ENCODE measurements at places on chromosomes 16 and 17. TPM values are rescaled to one million over a fixed set of nuclear protein-coding genes. Genes with fewer than 3 reads are reported as not detected.

DNA sequence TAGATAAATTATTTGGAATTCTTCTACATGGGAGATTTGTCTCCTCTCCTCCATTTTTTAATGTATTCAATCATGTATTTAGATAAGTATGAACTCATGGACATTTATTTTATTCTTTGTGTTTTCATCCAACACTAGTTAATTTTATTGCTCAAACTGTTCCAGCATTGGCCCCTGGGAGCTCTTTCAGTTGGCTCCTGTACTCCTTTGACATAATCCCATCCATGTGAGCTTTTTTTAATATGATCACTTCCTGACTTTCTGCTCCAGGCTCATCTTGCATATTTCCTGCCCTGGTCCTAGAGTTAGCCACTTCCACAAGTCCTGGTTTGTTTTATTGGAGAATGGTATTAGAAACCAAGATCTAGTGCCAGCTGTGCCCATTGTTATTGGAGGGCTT lies 419.0 kb upstream of the CDH11 start:
- no peaks in the 10 kb centered on the region for H3K27me3 ChIP-seq
- H3K27ac ChIP-seq: no peak overlapping the region
- H3K4me1 ChIP-seq: peaks cover 4% of the 10 kb centered on the region
- DNase-seq: no peak
- no peak overlapping the region for H3K4me3 ChIP-seq

- no peak for DNase-seq
- H3K27ac ChIP-seq: no peak overlapping the region
- H3K4me1 ChIP-seq: peaks cover 26% of the 10 kb centered on the region
Measured at GRCh38 chr17:13572581-13572980, 29.1 kb downstream of the HS3ST3A1 start.

GRCh38 chr17:33115366-33115765 lies 123.7 kb downstream of the SPACA3 start:
- no peaks in the 10 kb centered on the region for H3K27me3 ChIP-seq
- H3K36me3 ChIP-seq: no peaks in the 10 kb centered on the region
- no peaks in the 10 kb centered on the region for H3K4me1 ChIP-seq
- no peak for DNase-seq
- H3K27ac ChIP-seq: no peak overlapping the region

DNA sequence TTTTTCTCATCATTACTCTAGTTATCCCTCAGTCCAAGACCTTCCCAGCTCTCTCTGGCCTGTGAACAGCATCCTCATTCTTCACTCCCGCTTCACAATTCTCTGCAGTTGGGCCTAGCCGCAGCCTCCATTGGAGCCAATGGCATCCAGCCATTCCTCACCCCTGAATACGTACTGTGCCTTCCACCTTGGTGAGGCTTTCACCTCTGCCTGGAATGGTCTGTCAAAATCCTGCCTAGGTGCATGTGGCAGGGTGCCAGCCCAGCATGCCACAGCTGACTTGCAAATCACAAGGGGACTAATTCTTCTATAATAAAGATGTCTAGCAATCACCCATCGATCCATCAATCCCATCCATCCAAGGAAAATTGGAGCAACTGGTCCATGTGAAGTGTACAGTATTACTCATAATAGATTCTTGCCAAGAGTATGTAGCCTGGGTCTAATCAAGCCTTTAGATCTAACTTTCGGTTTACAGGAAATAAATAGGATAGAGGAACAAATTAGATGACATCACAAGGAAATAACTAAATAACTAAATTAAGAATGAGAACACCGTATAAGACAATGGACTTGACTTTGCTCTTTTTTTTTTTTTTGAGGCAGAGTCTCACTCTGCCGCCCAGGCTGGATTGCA lies 5.1 kb upstream of the CX3CL1 start:
- H3K27ac ChIP-seq: no peak overlapping the region
- no peaks in the 10 kb centered on the region for H3K36me3 ChIP-seq
- H3K27me3 ChIP-seq: peaks cover 34% of the 10 kb centered on the region
- DNase-seq: no peak
- peaks cover 2% of the 10 kb centered on the region for H3K4me1 ChIP-seq
- H3K4me3 ChIP-seq: no peak overlapping the region

The SBK1 gene
- total RNA-seq: 5.0 TPM

GRCh38 chr17:35866341-35866950 lies 2.2 kb downstream of the HEATR9 start:
- no peak for DNase-seq
- H3K4me3 ChIP-seq: no peak overlapping the region
- H3K36me3 ChIP-seq: peaks cover 1% of the 10 kb centered on the region
- H3K27ac ChIP-seq: peak overlapping the region; percentile 63
- H3K27me3 ChIP-seq: no peaks in the 10 kb centered on the region
- H3K4me1 ChIP-seq: peaks cover 10% of the 10 kb centered on the region

The ZSCAN10 gene
- not detected for total RNA-seq

DNA sequence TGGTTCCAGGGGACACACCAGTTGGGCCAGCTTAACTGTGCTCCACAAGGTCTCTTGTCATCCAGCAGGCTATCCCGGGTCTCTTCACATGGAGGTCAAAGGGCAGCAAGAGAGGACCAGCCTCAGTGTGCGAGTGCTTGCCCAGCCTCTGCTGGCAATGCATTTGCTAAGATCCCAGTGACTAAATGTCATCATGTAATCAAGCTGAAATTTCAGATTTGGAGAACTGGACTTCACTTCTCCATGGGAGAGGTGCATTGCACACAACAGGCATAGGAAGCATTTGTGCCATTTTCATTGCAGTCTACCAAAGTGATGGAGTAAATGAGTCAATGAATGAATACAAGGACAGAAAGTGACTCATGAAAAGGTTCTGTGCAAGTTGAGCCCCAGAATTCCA lies 51.2 kb upstream of the KDM8 start:
- no peaks in the 10 kb centered on the region for H3K36me3 ChIP-seq
- peaks cover 2% of the 10 kb centered on the region for H3K4me1 ChIP-seq
- no peak overlapping the region for H3K4me3 ChIP-seq
- peaks cover 13% of the 10 kb centered on the region for H3K27me3 ChIP-seq

DNA sequence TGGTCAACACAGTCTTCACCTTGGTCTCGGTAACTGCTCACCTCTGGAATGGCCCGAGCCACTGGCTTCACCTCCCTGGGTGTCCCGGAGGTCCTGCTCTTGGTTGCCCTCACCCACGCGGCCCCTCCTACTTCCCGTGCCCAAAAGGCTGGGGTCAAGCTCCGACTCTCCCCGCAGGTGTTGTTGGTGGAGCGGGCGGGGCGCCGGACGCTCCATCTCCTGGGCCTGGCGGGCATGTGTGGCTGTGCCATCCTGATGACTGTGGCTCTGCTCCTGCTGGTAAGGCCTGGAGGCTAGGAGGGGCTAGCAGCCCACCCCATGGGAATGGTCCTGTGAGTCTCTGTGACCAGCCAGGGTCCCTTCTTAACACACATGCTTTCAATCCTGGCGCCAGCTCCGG lies 3.4 kb downstream of the SLC2A4 start:
- no peak for DNase-seq
- no peak overlapping the region for H3K4me3 ChIP-seq
- peaks cover 38% of the 10 kb centered on the region for H3K27me3 ChIP-seq
- H3K4me1 ChIP-seq: peaks cover 21% of the 10 kb centered on the region

The ANKRD13B gene
- 36.1 TPM for total RNA-seq

DNA sequence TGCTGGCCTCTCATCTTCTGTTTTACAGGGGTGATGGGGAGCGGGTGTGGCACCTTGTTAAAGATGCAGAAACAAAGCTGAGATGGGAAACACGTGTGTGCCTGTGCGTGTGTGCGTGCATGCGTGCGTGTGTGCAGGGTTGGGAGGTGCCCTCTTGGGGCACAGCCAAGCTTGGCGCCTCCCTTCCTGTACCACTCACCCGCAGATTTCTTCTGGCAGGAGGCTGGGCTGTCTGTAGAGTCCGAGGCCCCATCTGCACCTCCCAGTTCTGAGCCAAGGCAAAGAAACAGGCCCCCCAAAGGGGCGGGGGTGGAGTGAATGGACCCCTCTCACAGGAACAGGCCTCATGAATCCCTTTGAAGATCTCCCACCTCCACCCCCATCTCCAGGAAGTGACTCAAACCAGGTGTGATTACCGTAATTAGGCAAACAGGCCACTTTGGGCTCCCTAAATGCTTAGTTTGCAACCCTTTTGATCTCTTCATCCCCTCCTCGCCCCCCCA lies 20.9 kb downstream of the TNS4 start:
- no peaks in the 10 kb centered on the region for H3K36me3 ChIP-seq
- H3K4me1 ChIP-seq: peaks cover 45% of the 10 kb centered on the region
- no peak for DNase-seq
- peak overlapping the region; percentile 31 for H3K27ac ChIP-seq
- H3K27me3 ChIP-seq: no peaks in the 10 kb centered on the region

The KRTAP4-1 gene
- total RNA-seq: not detected

GRCh38 chr16:73204359-73205152 lies 156.6 kb upstream of the ZFHX3 start:
- H3K4me1 ChIP-seq: peaks cover 16% of the 10 kb centered on the region
- H3K4me3 ChIP-seq: no peak overlapping the region
- no peaks in the 10 kb centered on the region for H3K27me3 ChIP-seq
- no peaks in the 10 kb centered on the region for H3K36me3 ChIP-seq
- DNase-seq: peak; percentile 69

The PRSS22 gene
- not detected for total RNA-seq

- H3K4me1 ChIP-seq: no peaks in the 10 kb centered on the region
- H3K27me3 ChIP-seq: no peaks in the 10 kb centered on the region
- H3K27ac ChIP-seq: no peak overlapping the region
- H3K4me3 ChIP-seq: no peak overlapping the region
Measured at GRCh38 chr16:3594316-3595109, 16.9 kb downstream of the SLX4 start.

DNA sequence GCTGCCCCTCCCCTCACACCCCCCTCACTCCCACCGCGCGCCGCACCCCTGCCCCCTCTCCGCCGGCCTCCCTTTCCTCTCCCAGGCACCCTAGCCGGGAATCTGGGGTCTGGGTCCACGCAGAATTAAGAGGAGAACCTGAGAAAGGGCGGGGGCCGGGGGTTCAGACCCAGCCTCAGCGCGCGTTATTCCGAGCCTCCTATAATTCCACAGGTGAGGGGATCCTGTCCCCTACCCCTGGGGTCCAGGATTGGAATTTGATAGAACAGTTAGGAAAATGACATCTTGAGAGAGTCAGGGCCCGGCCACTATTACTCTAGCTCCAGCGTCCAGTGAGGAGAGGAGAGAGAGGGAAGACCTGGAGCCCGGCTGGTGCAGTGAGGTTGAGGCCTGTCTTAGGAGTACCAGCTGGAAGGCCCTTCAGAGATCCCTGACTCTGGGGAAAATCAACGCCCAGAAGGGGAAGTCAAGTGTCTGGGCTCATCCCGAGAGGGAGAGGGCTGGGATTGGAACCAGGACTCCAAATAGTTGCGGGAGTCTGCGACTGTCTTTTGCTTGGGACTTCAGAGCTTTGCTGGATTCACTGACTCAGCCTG lies 17.3 kb downstream of the GRB7 start:
- H3K4me1 ChIP-seq: peaks cover 14% of the 10 kb centered on the region
- H3K27me3 ChIP-seq: peaks cover 36% of the 10 kb centered on the region
- no peaks in the 10 kb centered on the region for H3K36me3 ChIP-seq
- H3K27ac ChIP-seq: peak overlapping the region; percentile 63
- peak overlapping the region; percentile 54 for H3K4me3 ChIP-seq

- H3K27me3 ChIP-seq: peaks cover 25% of the 10 kb centered on the region
- no peak for DNase-seq
Measured at GRCh38 chr17:82374626-82375331, 3.2 kb downstream of the UTS2R start.

GRCh38 chr16:89187032-89187769 lies 13.1 kb downstream of the SLC22A31 start:
- no peaks in the 10 kb centered on the region for H3K27me3 ChIP-seq
- H3K4me1 ChIP-seq: no peaks in the 10 kb centered on the region

- H3K4me3 ChIP-seq: no peak overlapping the region
- H3K27me3 ChIP-seq: no peaks in the 10 kb centered on the region
- no peak for DNase-seq
- H3K36me3 ChIP-seq: peaks cover 3% of the 10 kb centered on the region
- H3K27ac ChIP-seq: peak overlapping the region; percentile 18
Measured at GRCh38 chr17:38440614-38441397, 12.5 kb downstream of the ARHGAP23 start.

DNA sequence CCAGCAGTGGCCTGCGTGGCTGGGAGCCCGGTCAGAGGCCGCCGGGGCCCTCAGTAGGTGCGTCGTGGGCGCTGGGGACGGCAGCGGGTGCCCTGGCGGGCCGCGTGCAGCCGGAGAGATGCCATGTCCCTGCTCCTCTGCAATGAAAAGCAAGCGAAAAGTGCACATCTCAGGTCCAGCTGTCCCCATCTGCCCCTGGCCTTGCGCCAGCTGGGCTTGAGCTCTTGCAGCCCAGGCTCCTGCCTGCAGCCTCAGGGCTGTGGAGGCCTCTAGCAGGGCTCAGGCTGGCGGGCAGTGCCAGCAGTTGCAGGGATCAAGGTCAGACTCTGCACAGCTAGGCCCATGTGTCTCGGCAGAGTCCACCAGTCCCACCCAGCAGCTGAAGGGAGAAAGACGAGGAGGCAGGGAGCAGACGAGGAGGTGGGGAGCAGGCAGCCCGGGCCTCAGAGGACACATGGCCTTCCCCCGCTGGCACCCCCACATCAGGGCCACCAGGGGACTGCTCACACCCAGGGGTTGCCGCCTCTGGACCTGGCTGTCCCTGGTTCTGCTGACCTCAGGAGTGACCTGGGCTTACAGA lies 11.2 kb downstream of the SLC16A3 start:
- no peak for DNase-seq
- no peaks in the 10 kb centered on the region for H3K27me3 ChIP-seq
- no peak overlapping the region for H3K4me3 ChIP-seq
- peaks cover 67% of the 10 kb centered on the region for H3K4me1 ChIP-seq
- H3K36me3 ChIP-seq: peaks cover 16% of the 10 kb centered on the region

DNA sequence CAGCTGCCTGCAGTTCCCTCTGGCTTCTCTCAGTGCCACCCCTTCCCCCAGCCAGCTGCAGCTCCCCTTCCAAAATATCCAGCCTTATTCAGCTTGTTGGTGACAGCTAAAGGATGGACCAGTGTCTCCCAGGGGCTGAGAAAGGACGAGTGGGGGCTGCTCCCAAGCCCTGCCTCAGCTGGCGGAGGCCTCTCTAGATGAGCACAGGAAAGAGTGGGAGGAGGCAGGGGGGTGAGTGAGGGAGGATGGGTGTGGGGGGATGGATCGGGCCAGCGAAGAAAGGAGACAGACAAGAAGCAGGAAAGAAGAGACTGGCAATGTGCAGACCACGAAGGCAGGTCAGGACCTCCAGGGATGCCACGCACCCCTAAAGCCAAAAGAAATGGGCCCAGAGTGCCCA lies 17.5 kb downstream of the PIPOX start:
- no peak for DNase-seq
- H3K4me1 ChIP-seq: no peaks in the 10 kb centered on the region
- H3K4me3 ChIP-seq: no peak overlapping the region
- no peaks in the 10 kb centered on the region for H3K36me3 ChIP-seq
- peaks cover 20% of the 10 kb centered on the region for H3K27me3 ChIP-seq

DNA sequence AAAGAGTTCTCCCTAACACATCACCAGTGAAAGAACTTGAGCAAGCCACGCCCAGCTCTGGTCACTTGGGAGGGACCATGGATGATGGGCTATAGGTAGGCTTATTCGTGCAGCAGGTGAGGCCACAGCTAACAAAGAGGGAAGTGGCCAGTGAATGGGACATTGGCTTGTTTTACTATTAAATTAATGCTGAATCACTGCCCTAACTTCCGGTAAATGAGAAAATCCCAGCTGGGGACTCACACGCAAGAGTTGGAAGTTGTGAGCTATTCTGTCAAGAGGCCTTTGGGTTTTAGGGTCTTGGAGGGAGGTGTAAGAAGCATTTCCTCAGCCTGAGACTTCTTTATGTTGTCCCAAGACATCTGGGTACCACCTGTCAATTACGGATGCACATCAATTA lies 315.3 kb downstream of the XYLT1 start:
- H3K27me3 ChIP-seq: no peaks in the 10 kb centered on the region
- DNase-seq: no peak
- H3K27ac ChIP-seq: no peak overlapping the region
- H3K4me1 ChIP-seq: no peaks in the 10 kb centered on the region
- no peak overlapping the region for H3K4me3 ChIP-seq

GRCh38 chr17:45256114-45256966 lies 5.6 kb downstream of the SPATA32 start:
- H3K27me3 ChIP-seq: no peaks in the 10 kb centered on the region
- H3K27ac ChIP-seq: no peak overlapping the region
- DNase-seq: no peak
